GM23248 (cell line): ENCODE measurements at places on chromosomes 2 and 18. TPM values are rescaled to one million over a fixed set of nuclear protein-coding genes. Genes with fewer than 3 reads are reported as not detected.
A peak's percentile ranks its signal among the peaks of the same experiment; 100 is the strongest.

- no peaks in the 10 kb centered on the region for H3K36me3 ChIP-seq
- no peak overlapping the region for H3K27ac ChIP-seq
- peaks cover 9% of the 10 kb centered on the region; the same call in 1 of the 2 replicates for H3K27me3 ChIP-seq
Observed at GRCh38 chr2:189574793-189575475, 5.7 kb downstream of the SLC40A1 start.

The FTCDNL1 gene
- total RNA-seq: 0.13 and 0.65 TPM in 2 replicates

DNA sequence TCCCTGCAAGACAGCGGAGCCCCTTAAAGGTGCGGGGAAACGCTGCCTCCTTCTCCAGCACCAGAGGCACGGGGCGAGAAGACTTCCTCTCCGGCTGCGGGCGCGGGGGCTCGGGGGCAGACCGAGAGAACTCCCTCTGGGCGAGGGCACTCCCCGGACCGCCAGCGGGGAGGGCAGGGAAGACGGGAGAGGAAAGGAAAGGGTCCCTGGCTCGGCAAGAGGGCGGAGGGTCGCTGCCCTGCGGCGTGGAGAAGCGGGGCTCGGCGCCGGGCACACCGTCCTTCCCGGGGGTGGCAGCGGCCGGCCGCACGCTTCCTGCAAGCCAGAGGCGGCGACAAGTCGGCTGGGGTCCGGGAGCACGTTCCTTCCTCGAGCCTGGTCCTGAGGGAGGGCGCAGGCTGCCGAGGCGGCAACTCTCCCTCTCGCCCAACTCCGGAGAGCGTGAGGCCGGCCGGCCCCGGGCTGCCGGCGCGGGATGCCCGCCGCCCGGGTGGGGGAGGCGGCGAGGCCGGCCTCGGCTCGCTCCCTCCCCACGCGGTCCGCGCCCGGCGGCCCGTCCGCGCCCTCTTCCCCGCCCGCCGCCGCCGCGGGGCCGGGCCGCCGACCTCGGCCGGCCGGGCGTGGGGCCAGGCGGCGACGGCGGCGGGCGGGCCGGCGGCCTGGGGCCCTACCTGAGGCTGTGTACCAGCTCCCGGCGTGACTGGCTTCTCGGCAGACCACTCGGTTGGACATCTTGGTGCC, 1.1 kb downstream of the MEMO1 start:
- H3K4me3 ChIP-seq: peak overlapping the region; percentile 92
- no peaks in the 10 kb centered on the region for H3K27me3 ChIP-seq
- peak; percentile 72 for DNase-seq

GRCh38 chr18:58915006-58915799, 50.5 kb downstream of the ZNF532 start:
- no peak overlapping the region for H3K4me3 ChIP-seq
- no peaks in the 10 kb centered on the region for H3K36me3 ChIP-seq
- H3K27ac ChIP-seq: no peak overlapping the region
- no peak for DNase-seq
- H3K27me3 ChIP-seq: no peaks in the 10 kb centered on the region

GRCh38 chr2:723761-724160, 46.6 kb upstream of the TMEM18 start:
- H3K36me3 ChIP-seq: no peaks in the 10 kb centered on the region
- no peak overlapping the region for H3K27ac ChIP-seq
- H3K27me3 ChIP-seq: no peaks in the 10 kb centered on the region; the same call in 1 of the 2 replicates
- H3K4me3 ChIP-seq: no peak overlapping the region
- no peaks in the 10 kb centered on the region for H3K4me1 ChIP-seq

- H3K4me1 ChIP-seq: peaks cover 69% of the 10 kb centered on the region
- peaks cover 4% of the 10 kb centered on the region; the same call in 1 of the 2 replicates for H3K36me3 ChIP-seq
Observed at GRCh38 chr2:144505245-144505831, 14.6 kb downstream of the ZEB2 start.

DNA sequence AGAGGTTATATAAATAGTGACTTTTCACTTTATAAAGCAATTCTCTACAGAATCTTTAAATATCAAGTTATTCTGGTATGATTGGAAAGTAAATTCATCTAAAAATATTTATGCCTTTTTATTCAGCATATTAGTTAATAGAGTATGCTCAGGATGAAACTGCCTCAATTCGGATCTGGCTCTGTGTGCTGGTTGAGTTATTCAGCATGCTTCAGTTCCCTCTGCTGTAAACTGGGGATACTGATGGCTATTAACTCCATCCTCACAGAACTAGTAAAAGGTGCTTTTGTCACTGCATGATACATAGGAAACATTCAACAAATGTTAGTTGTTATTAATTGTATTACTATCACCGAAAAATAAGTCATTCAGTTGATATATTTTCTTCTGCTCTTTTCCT, 250.3 kb downstream of the NRXN1 start:
- no peak for DNase-seq
- no peak overlapping the region for H3K4me3 ChIP-seq
- H3K4me1 ChIP-seq: no peaks in the 10 kb centered on the region
- H3K36me3 ChIP-seq: no peaks in the 10 kb centered on the region
- no peak overlapping the region for H3K27ac ChIP-seq

- H3K27ac ChIP-seq: peak overlapping the region; percentile 68
- H3K36me3 ChIP-seq: peaks cover 99% of the 10 kb centered on the region
- DNase-seq: no peak
- H3K4me3 ChIP-seq: peak overlapping the region; percentile 37
- peaks cover 75% of the 10 kb centered on the region for H3K4me1 ChIP-seq
Observed at GRCh38 chr2:215413484-215413777, 22.4 kb downstream of the FN1 start.

DNA sequence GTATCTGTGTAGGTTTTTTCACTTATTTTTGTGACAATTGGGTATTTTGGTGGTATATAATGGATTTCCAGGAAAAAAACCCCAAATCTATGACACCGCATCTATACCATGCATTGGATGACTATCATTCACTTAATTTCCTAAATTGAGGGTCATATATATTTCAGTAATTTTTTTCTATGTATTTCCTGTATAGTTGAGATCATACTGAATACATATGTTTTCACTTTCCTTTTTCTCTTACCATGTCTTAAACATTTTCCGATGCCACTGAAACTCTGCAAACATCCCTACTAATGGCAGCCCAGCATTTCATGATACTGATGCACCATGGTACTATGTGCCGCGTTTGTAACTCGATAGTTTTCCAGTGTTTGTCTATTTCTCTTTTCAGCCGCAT, 40.4 kb downstream of the CDKL4 start:
- no peaks in the 10 kb centered on the region for H3K36me3 ChIP-seq
- no peak overlapping the region for H3K4me3 ChIP-seq
- DNase-seq: no peak
- H3K4me1 ChIP-seq: no peaks in the 10 kb centered on the region
- H3K27me3 ChIP-seq: no peaks in the 10 kb centered on the region

- no peak for DNase-seq
- H3K4me1 ChIP-seq: no peaks in the 10 kb centered on the region
- H3K27me3 ChIP-seq: no peaks in the 10 kb centered on the region
- H3K27ac ChIP-seq: no peak overlapping the region
- H3K36me3 ChIP-seq: no peaks in the 10 kb centered on the region
Observed at GRCh38 chr18:50626317-50626716, 66.4 kb downstream of the MAPK4 start.

GRCh38 chr2:219596954-219597551, 604 bp upstream of the STK11IP start:
- peak; percentile 54 for DNase-seq
- H3K4me3 ChIP-seq: peak overlapping the region; percentile 90
- H3K27me3 ChIP-seq: no peaks in the 10 kb centered on the region

DNA sequence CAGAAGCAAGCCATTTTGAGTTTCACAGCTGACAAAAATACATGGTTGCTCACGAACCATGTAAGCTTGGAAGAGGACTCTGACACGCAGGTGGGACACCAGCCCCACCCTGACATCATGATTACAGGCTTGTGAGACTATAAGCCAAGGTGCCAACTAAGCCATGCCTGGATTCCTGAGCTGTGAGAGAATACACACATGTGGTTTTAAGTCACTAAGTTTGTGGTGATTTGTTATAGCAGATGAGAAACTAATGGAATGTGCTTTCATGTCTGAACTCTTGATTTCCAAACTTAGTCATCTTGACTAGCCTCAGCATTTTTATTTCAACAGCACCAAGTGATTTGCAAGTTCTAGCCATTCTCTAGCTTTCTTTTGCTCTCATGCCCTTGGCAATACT, 676.1 kb upstream of the CELF4 start:
- peak; percentile 0 for DNase-seq
- no peak overlapping the region for H3K4me3 ChIP-seq
- no peaks in the 10 kb centered on the region for H3K36me3 ChIP-seq
- no peak overlapping the region for H3K27ac ChIP-seq
